ENCODE measurements at places on chromosomes 2 and 18.

GRCh38 chr2:138455691-138456090, 45.9 kb upstream of the SPOPL start:
- DNase-seq, result no peak

DNA sequence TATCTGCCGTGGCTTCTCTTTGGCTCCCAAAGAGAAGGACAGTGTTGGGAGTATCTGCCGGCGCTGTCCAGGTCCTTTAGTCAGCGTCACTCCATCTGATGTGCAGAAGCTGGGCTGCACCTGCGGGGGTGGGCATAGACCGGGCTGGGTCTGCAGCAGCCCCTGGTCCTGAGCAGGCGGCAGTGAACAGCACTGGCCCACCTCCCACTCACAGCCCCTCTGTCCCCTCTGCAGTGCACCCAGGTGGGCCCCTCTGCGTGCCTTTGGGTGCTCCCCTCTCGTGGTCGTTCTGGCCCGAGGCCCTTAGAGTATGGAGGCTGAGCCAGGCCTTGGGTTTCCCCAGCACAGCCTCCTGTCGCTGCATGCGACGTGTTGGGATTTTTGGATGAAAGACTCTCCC, 95.7 kb downstream of the USP40 start:
- no peak for DNase-seq

DNA sequence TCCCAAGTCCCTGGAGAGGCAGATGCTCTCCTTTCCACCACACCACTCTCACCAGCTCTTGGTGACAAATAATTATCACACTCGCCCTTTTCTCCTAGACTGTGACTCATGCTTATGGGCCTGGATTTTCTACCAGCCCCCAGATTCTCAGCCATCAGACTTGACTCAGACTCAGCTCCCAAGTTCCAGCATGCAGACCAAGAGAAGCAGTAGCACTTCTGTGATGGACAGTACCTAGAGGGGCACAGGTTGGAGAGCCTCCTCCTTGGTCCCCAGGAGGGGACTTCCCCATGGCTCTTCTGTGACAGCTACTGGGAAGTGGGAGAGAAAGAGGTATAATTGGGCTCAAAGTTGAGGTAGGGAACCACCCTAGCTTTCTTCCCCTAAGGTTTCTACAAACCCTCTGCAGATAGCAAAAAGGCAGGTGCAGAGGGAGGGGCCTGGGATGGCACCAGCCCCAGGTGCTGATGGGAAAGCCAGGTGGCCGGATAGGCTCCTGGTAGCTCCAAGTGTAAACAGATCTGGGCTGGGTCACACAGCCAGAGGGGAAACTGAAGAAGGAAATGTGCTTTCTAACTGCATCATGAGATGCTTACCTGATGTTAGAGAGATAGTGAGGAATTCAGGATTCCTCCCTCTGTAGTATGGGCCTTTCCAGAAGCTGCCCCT, 4.1 kb downstream of the TCF23 start:
- no peak for DNase-seq

GRCh38 chr2:26534098-26534864, 56.4 kb upstream of the OTOF start:
- DNase-seq, result no peak

- DNase-seq, result no peak
Measured at GRCh38 chr2:8514796-8515758, 166.8 kb upstream of the ID2 start.

GRCh38 chr2:234490271-234491091, 6.4 kb downstream of the ARL4C start:
- no peak for DNase-seq

- DNase-seq, result no peak
Measured at GRCh38 chr2:33126958-33127357, 180.2 kb downstream of the LTBP1 start.

- no peak for DNase-seq
Measured at GRCh38 chr2:37527361-37527760, 144.1 kb downstream of the CDC42EP3 start.

DNA sequence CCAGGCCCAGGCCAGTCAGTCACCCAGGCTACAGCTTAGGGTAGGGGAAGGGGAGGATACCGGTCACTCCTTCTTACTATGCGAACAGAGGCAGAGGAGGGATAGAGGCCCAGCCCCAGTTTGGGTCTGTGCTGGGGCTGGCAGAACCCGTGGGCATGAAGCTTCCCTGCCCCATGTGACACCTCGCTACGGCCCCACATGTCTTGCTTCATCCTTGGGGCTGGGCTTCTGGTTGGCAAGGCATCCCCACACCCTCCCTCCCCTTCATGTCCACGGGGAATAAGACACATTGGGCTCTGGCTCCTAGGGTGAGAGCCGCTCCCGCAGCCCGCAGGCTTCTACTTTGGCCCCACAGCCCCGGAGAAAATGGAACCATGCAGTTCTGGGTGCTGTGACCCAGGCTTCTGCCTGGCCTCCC, 32.4 kb downstream of the HS1BP3 start:
- DNase-seq, result no peak

GRCh38 chr18:59049721-59050660, 89.7 kb upstream of the SEC11C start:
- DNase-seq, result no peak

DNA sequence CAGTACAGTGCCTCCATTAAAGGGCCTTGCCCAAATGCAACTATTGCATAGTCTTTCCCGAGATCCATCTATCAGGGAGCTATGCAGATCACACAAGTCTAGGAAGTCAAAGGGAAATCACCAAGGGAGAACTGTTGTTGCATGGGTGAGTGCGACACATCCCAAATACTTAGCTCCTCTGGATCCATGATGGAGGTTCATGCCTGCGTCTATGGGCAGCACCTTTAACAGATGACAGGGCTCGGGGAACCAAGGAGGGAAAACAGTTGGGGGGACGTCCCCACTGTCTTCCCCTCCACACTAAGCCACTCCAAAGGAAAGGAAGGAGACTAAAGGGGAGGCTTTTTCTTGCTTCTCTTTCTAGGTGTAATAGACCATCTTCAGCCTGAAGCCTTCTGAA, 552.8 kb upstream of the PKDCC start:
- DNase-seq, result no peak

DNA sequence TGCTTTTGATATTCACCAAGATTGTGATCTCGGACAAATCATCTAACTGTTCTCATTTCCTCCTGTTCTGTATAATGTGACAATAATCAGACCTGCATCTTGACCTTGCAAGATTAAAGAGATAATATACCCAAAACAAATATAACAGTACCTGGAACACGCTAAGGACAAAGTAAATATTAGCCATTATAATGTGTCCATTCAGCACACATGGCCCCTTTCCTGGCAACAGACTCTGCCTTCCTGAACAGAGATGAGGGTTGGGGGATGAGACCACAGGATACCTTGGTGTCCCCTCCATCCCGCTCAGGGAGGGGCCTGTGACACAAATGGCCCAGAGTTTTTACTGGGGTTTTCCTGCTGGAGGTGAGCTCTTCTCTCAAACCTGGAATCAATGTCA, 143.4 kb upstream of the SERPINE2 start:
- no peak for DNase-seq

GRCh38 chr2:113930448-113930847, 40.6 kb downstream of the ACTR3 start:
- no peak for DNase-seq
